PC-9 (cell line): ENCODE measurements at places on chromosomes 7 and 10.

DNA sequence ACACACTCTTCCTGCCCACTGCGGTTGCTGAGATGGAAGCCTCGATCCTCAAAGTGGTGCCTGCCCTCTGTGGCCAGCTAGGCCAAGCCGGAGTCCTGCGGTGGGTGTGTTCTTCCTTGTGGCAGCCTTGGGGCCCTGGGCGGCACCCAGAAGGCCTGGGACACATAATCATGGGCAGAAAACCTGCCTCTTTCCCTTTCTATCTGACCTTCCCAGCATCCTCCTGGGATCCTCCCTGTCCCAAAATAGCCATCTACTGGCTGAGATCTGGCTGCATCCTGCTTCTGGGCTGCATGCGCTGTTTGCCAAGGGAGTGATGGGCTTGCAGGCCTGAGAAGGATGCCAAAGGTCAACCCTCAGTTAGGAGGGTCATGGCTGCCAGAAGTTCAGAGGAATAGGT is 23.9 kb downstream of the COL13A1 start:
- DNase-seq: no peak
- H3K4me1 ChIP-seq: no peaks in the 10 kb centered on the region
- no peaks in the 10 kb centered on the region for H3K27me3 ChIP-seq
- H3K36me3 ChIP-seq: no peaks in the 10 kb centered on the region
- H3K4me3 ChIP-seq: no peak overlapping the region
- no peak overlapping the region for H3K27ac ChIP-seq

DNA sequence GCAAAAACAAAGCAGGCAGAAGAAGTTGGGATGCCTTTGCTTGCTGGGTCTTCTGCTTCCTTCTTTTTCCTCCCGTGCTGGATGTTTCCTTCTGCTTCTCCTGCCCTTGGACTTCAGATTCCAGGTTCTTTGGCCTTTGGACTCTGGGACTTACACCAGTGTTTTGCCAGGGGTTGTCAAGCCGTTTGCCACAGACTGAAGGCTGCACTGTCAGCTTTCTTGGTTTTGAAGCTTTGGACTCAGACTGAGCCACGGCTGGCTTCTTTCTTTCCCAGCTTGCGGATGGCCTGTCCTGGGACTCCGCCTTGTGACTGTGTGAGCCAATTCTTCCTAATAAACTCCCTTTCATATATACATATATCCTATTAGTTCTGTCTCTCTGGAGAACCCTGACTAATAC is 11.3 kb upstream of the LCOR start:
- no peak overlapping the region for H3K4me3 ChIP-seq
- H3K27ac ChIP-seq: no peak overlapping the region
- H3K4me1 ChIP-seq: no peaks in the 10 kb centered on the region

DNA sequence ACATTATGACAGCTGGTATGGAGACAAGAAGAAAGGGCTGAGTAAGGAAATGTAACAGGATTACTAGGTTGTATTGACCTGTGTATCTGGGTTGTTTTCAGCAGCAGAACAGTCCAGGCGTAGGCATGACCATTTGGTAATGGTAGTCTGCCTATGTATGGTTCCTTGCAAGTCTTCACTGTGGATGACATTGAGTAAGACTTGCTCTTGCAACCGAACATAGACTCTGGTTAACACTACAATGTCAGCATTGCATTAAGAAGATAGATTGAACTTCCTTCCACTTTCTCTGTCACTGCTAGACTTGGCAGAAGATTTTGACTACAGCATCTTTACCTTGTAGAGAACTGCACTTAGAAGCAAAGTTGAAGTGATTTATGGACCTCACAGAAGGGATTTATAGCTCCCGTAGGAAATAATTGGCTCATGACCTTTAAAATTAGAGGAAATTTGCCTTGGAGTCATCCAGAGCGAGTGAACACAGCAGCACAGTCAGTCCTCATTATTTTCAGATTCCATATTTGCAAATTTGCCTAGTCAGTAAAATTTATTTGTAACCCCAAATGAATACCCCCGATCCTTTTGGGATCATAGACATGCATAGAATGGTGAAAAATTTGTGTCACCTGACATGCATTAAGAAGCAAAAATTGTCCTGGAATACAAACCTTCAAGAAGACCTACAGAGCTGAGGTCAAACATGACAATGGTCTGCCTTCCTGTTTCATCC is 79.6 kb upstream of the STRIP2 start:
- H3K27ac ChIP-seq: no peak overlapping the region
- no peak for DNase-seq
- H3K27me3 ChIP-seq: no peaks in the 10 kb centered on the region
- H3K36me3 ChIP-seq: no peaks in the 10 kb centered on the region
- H3K4me3 ChIP-seq: no peak overlapping the region
- H3K4me1 ChIP-seq: no peaks in the 10 kb centered on the region

DNA sequence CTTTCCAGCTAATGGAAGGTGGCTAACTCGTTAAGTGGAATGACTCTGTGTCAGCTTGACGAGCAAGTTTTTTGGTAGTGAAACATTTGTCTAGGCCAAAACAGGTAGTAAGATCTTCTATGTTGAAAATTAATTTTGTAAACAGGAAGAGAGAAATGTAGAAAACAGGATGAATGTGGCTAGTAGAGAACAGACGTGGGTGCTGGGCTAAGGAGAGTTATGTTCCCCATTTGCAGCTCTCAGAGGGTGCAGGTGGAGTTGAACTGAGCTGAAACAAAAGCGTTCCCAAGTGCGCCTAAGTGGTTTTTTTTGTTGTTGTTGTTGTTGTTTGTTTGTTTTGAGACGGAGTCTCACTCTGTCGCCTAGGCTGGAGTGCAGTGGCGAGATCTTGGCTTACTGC is 59.5 kb upstream of the SRPK2 start:
- no peak overlapping the region for H3K27ac ChIP-seq
- no peaks in the 10 kb centered on the region for H3K27me3 ChIP-seq
- no peak overlapping the region for H3K4me3 ChIP-seq
- H3K4me1 ChIP-seq: no peaks in the 10 kb centered on the region
- DNase-seq: no peak

DNA sequence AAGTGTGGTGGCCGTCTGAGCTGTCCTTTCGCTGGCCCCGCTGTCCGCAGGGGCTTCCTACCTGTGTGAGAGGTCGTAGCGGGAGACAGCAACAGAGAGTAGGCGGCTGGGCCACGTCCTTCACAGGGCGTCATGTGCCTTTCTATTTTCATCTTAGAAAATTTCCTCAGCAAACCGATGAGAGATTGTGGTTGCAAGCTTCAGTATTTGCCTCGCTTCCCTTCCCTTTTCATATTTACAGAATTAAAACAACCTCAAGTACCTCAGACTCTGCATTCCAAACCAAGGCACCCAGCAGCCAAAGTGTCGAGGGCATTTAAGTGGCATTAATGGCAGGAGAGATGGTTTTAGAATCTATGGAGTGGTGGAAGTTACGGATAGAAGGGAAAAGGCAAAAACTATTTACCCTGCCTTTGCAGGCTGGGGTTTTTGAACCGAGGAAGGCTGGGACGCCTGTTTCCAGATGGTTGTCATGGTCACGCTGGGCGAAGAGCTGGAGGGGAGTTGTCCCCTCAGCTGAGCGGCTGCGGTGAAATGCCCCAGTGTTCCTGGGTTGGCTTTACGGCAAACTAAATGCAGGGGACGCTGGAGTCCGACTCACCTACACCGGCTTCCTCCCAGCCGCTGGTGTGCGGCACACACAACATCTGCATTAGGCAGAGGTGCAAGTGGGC is 41.9 kb downstream of the WIPI2 start:
- H3K27ac ChIP-seq: no peak overlapping the region
- peaks cover 11% of the 10 kb centered on the region for H3K4me1 ChIP-seq
- H3K4me3 ChIP-seq: no peak overlapping the region
- no peaks in the 10 kb centered on the region for H3K36me3 ChIP-seq
- no peak for DNase-seq

DNA sequence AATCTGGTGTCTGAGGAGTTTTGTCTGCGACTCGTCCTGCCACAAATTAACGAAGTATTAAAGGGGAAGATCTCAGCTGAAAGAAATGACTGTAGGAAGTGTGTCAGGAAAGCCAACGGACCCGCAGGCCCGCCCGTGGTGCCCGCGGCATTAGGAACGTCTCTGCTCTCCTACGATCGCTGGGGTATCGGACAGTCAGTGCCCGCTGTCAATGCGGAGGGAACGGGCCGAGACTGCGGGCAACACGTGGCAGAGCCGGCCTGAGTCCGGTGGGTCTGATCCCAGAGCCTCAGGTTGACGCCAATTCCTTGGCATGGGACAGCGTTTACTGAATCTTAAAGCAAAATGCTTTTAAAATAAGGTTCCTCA is 128.7 kb downstream of the KBTBD2 start:
- no peaks in the 10 kb centered on the region for H3K36me3 ChIP-seq
- H3K4me3 ChIP-seq: no peak overlapping the region
- no peaks in the 10 kb centered on the region for H3K4me1 ChIP-seq

DNA sequence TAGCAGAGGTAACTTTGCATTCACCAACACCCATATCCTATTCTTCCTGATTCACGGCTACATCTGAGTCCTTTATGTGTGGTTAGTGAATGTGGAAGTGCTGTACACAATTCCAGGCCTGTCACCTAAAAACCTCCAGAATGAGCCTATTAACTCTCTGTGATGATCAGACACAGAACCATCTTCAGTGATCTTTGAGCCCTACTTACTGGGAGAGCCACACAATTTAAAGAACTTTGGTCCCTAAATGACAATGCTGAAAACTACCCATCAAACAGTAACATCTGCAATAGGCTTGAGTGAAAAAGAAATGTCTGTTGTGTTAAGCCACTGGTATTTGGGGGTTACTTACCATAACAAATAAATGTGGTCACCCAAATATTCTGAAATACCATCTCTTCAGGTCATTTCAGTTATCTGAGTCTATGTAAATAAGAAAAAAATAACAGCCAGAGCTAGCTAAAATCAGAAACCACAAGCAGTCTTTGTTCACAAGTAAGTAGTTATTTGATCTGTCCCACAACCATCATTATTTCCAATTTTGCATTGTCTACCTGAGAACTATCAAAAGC is 145.7 kb downstream of the HGF start:
- DNase-seq: no peak
- no peak overlapping the region for H3K27ac ChIP-seq
- no peaks in the 10 kb centered on the region for H3K36me3 ChIP-seq

GRCh38 chr10:114685456-114685855 is 27.4 kb upstream of the ABLIM1 start:
- no peak overlapping the region for H3K4me3 ChIP-seq
- 0 out of 2 replicates have a peak, but pooled peaks cover 7% of the 10 kb centered on the region for H3K4me1 ChIP-seq
- H3K36me3 ChIP-seq: no peaks in the 10 kb centered on the region
- no peaks in the 10 kb centered on the region for H3K27me3 ChIP-seq
- DNase-seq: no peak

GRCh38 chr7:117092785-117093184 is 139.5 kb downstream of the ST7 start:
- H3K4me3 ChIP-seq: no peak overlapping the region
- H3K27me3 ChIP-seq: no peaks in the 10 kb centered on the region
- no peak overlapping the region for H3K27ac ChIP-seq

GRCh38 chr10:132564690-132565089 is 27.1 kb downstream of the INPP5A start:
- H3K36me3 ChIP-seq: no peaks in the 10 kb centered on the region
- H3K27ac ChIP-seq: no peak overlapping the region
- H3K4me1 ChIP-seq: no peaks in the 10 kb centered on the region
- DNase-seq: no peak

- H3K4me3 ChIP-seq: no peak overlapping the region
- DNase-seq: no peak
- H3K4me1 ChIP-seq: no peaks in the 10 kb centered on the region
- H3K27ac ChIP-seq: no peak overlapping the region
These were observed 457.9 kb downstream of the DNAJB6 start for GRCh38 chr7:157794746-157795065.

GRCh38 chr7:3067193-3067592 is 23.5 kb upstream of the CARD11 start:
- no peak overlapping the region for H3K27ac ChIP-seq
- no peaks in the 10 kb centered on the region for H3K4me1 ChIP-seq
- no peaks in the 10 kb centered on the region for H3K27me3 ChIP-seq
- no peak overlapping the region for H3K4me3 ChIP-seq
- H3K36me3 ChIP-seq: no peaks in the 10 kb centered on the region
- no peak for DNase-seq

- no peak overlapping the region for H3K4me3 ChIP-seq
- no peak overlapping the region for H3K27ac ChIP-seq
- H3K36me3 ChIP-seq: no peaks in the 10 kb centered on the region
- DNase-seq: peak; percentile 37
- peaks cover 42% of the 10 kb centered on the region for H3K27me3 ChIP-seq
These were observed 69.8 kb upstream of the BAIAP2L1 start for GRCh38 chr7:98470485-98471240.

GRCh38 chr10:132366499-132366898 is 30.5 kb upstream of the PWWP2B start:
- H3K36me3 ChIP-seq: no peaks in the 10 kb centered on the region
- H3K4me1 ChIP-seq: no peaks in the 10 kb centered on the region
- no peak overlapping the region for H3K4me3 ChIP-seq
- H3K27ac ChIP-seq: no peak overlapping the region
- no peaks in the 10 kb centered on the region for H3K27me3 ChIP-seq

- no peaks in the 10 kb centered on the region for H3K4me1 ChIP-seq
- H3K36me3 ChIP-seq: no peaks in the 10 kb centered on the region
- H3K27me3 ChIP-seq: peaks cover 11% of the 10 kb centered on the region; the same call in 1 of the 2 replicates
- H3K27ac ChIP-seq: no peak overlapping the region
- H3K4me3 ChIP-seq: no peak overlapping the region
These were observed 85.0 kb downstream of the MPP7 start for GRCh38 chr10:28217848-28218247.

DNA sequence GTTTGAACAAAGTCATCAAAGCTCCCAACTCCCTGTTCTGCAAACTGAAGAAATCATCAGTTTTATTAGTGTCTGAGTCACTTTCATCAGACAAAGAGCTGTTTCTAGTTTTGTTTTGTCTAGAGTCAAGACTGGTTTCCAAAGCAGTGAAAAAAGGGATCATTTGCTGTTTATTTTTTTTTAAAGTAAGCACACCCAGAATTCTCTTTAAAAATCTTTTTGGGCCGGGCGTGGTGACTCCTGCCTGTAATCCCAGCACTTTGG is 972.0 kb upstream of the CELF2 start:
- H3K4me3 ChIP-seq: no peak overlapping the region
- H3K4me1 ChIP-seq: no peaks in the 10 kb centered on the region
- H3K27me3 ChIP-seq: no peaks in the 10 kb centered on the region
- no peak overlapping the region for H3K27ac ChIP-seq
- H3K36me3 ChIP-seq: no peaks in the 10 kb centered on the region

GRCh38 chr10:101774589-101775272 is 1.2 kb downstream of the FGF8 start:
- no peaks in the 10 kb centered on the region for H3K27me3 ChIP-seq
- DNase-seq: no peak
- no peaks in the 10 kb centered on the region for H3K4me1 ChIP-seq
- H3K36me3 ChIP-seq: no peaks in the 10 kb centered on the region
- H3K4me3 ChIP-seq: no peak overlapping the region

- no peaks in the 10 kb centered on the region for H3K36me3 ChIP-seq
- no peaks in the 10 kb centered on the region for H3K4me1 ChIP-seq
- no peak overlapping the region for H3K27ac ChIP-seq
- no peak overlapping the region for H3K4me3 ChIP-seq
- no peaks in the 10 kb centered on the region for H3K27me3 ChIP-seq
- DNase-seq: no peak
These were observed 744.0 kb downstream of the PHTF2 start for GRCh38 chr7:78542541-78542940.

GRCh38 chr7:81094952-81095351 is 176.1 kb upstream of the SEMA3C start:
- no peak overlapping the region for H3K4me3 ChIP-seq
- no peaks in the 10 kb centered on the region for H3K36me3 ChIP-seq
- no peak overlapping the region for H3K27ac ChIP-seq

- no peaks in the 10 kb centered on the region for H3K36me3 ChIP-seq
- no peaks in the 10 kb centered on the region for H3K27me3 ChIP-seq
- DNase-seq: no peak
- no peaks in the 10 kb centered on the region for H3K4me1 ChIP-seq
- no peak overlapping the region for H3K4me3 ChIP-seq
- H3K27ac ChIP-seq: no peak overlapping the region
These were observed 103.9 kb downstream of the SLC37A3 start for GRCh38 chr7:140294454-140294853.
